ENCODE measurements at places on chromosomes 7 and 10.

- DNase-seq = peak; percentile 3
Measured at GRCh38 chr7:37247861-37248260, 200.8 kb downstream of the ELMO1 start.

DNA sequence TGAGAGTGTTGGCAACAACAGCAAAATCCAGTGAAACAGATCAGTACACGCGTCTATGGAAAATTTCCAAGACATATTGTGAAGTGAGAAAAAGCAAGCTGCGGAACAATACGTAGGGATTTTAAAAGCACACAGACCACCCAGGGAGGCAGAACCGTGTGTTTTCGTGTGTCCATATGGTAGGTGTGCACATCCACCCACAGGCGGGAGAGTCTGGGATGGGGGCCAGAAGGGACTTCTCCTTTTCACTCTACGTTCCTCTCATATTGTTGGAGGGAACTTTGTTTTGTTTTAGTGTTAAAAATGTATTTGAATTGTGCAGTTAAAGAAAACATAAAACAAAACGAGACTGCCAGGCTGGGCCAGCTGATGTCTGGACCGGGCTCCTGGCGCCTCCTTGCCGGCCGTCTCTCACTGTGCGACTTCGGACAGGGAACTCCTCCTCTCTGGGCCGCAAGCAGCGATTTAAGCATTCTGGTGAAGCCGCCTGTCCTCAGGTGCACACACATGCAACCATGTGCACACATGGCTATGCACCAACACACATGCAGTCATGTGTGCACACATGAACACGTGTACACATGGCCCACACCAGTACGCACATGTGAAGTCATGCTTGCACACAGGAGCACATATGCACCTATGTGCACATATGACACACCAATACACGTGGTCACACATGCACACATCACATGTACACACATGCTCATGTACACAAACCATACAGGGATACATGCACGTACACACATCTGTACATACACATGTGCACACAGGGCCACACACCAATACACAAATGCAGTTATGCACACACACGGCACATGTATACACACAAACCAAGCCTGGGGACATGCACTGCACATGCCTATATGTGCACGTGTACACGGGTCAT, 141.1 kb downstream of the ELFN1 start:
- DNase-seq = no peak

GRCh38 chr10:24715246-24715769, 8.4 kb downstream of the ARHGAP21 start:
- no peak for DNase-seq

DNA sequence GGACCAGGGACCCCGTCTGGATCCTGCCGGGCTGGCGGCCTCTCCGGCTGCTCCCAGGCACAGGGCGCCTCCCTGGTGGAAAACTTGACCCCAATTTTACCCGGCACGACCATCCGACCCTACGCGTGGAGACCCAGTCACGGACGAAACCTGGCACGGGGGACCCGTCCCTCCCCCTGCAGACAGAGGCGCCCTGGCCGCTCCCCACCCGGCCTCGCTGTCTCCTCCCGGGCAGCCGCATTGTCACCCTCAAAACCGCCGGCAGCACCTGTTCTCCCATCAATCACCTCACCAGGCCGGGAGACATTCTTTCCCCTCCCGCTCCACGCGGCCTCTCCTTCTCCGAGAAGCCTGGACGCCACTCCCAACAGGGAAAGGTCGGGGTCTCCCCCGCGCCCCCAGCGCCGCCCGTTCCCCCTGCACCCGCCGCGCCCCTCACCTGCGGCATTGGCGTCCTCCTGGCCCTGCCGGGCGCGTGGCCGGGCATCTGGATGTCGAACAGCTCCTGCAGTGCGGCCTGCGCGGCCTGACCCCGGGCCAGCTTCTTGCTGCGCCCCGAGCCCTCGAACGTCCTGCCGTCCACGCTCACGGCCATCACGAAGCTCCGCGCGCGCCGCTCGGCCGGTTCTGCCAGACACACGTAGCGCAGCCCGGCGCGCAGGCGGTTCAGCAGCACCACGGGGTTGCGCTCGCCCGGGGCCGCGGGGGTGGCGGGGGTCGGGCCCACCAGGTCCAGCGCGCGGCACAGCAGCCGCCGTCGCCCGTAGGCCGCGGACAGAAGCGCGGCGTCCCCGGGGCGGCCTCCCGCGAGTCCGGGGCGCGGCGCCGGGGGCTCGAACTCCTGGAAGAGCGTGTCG, 306.6 kb downstream of the WDR37 start:
- no peak for DNase-seq

DNA sequence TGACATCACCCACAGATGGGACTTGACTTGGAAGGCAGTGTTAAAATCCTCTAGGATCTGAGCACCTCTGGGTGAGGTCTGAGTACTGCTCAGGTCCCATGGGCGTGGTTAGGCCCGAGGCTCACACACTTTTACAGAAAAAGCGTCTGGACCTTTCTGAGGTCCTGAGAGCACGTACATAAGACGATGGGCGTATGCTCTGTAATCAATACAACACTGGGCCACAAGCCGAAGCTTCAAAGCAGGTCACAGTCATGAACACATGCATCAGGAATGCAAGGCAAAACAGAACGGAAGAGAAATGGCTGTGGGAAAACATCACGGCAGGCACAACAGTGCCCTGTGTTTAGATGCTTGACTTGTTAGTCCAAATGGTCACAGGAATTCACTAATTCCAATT, 112.2 kb downstream of the LARP4B start:
- peak; percentile 82 for DNase-seq

GRCh38 chr7:116354171-116354545, 143.8 kb downstream of the TES start:
- no peak for DNase-seq

DNA sequence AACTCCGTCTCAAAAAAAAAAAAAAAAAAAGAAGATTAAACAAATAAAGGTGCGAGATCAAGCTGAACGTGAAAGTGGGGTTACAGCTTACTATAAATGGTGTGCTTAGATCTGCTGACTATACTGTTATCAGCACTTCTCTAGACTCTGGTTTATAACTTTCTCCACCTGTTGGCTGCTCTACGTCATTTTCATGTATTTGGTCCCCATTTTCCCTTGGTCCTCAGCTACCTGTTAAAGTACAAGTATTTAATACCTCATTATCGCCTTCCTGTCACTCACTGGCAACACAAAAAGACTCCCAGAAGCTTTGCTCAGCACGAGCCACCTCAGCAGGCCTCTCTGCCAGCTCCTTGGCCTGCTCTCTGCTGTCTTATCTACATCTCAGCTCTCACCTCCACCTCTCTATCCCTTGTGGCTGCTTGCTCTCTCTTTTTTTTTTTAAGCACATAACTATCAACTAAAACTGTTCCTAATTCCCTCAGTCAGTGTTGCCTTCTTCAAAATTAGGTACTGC, 95.0 kb downstream of the ARMH3 start:
- DNase-seq = no peak

- peak; percentile 51 for DNase-seq
Measured at GRCh38 chr7:4479367-4480039, 202.6 kb upstream of the FOXK1 start.

DNA sequence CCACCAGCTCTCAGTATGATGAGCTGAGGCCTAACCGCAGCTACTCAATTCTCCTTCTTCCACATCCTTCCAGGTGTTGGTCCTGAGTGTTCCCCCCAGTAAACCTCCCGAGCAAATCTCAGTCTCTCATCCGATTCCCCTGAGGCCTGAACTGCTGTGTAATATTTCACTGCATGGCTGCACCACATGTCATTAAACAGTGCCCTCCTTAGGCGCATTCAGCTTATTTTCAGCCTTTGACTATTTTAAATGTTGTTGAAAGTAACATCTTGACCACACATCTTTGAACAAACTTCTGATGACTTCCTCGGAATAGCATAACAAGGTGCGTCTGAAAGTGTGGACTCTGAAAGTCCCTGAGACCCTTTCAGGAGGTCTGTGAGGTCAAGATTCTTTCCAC, 62.8 kb upstream of the NPS start:
- no peak for DNase-seq

DNA sequence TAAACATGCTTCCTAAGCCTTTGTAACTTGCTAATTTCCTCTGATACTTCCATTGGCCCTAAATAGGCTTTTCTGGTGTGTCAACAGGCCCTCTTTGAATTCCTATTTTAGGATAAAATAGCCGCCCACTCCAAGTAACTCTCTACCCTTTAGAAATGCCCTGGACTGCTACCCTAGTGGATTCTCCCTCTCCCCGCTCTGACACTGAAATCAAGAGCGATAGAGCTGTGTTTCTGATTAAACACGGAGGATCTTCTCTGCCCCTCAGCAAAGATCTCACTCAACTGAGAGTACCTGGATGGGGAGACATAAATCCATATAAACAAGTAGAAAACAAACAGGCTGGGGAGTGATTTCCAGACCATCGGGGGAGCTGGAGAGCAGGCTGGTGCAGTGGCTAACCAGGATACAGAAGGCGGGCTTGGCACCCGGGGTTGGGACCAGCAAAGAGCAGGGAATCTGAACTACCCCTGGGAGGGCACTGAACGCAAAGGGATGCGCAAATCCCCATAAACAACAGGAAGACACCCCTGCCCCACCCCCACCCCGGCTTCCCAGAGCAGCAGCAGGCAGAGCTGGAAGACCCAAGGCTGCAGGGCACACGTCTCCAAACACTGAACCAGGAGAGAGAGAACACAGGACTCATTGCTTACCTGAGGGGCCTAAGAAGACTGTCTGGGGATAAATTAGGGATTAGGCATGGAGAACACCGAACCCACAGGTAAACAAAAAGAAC, 2.5 kb downstream of the ASB13 start:
- no peak for DNase-seq

- DNase-seq = peak; percentile 93
Measured at GRCh38 chr10:3071405-3072198, 4.3 kb downstream of the PFKP start.

DNA sequence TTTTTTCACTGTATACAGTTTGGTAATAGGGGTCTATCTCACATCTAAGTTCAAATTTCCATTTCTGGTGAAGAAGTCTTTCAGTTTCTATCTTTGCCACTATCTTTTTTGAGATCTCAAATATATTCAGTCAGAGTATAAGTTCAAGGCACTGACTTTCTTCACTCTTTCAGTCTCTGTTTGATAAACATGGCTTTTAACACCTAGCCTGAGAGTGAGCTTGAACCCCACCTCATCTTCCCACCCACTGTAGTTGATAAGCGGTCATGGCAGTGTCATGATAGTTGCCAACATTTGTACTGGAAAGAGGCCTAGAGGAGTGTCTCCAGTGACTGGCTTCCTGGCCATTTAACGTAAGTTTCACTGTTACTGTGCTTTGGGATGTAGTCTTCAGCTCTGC, 41.2 kb upstream of the AGR3 start:
- no peak for DNase-seq

DNA sequence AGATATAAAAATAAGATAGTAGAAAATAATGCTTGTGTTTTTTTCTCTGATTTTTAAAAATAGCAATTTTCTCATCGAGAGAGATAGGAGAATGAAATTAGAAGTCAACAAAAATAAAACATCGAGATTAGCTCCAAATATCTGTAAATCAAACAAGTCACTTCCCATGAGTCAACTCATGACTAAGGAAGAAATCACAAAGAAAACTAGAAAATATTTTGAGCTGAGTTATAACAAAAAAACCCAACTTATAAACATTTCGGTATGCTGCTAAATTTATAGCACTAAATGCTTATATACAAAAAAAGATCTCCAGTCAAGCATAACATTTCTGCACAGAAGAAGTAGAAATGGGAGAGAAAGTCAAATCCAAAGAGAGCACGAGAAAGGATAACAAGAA, 140.1 kb downstream of the ITGA8 start:
- DNase-seq = peak; percentile 77

DNA sequence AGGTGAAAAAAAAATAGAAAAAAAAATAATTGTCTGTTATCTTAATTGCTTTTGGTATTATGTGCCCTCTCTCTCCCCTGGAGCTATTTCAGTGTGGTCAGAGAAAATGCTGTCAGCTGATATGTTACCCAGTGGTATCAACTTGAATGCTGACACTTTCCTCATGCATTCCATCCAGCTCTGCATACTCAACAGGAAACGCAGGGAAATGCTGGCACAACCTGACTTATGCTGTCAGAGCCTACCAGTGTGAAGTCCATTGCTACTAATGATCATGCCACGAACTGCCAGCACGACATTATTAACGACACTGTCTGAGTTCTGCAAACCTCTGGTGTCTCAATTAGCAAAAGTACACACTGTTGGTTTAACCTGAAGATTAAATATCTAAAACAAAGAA, 182.8 kb downstream of the ZWINT start:
- DNase-seq = no peak

- peak; percentile 60 for DNase-seq
Measured at GRCh38 chr7:122038904-122039303, 105.1 kb downstream of the AASS start.

- no peak for DNase-seq
Measured at GRCh38 chr7:25656581-25657026, 428.3 kb upstream of the NPVF start.

- peak; percentile 37 for DNase-seq
Measured at GRCh38 chr7:99365318-99366141, 9.0 kb upstream of the ARPC1B start.

DNA sequence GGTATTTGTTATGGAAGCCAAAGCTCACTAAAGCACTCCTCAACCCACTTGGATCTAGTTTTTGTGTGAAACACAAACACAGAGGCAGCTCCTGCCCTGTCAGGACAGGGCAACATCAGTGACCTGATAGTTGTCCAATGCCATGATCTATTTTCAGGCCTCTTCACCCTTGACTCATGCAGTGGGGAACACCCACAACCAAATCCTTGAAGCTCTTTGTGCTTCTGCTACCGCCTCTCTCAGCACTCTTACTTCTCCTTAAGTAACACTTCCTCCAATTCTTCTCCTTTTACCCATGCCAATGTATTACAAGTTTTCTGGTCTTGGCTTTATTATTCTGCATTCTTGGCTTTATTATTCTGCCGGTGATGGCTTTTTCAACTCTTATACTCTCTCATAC, 425.3 kb downstream of the INHBA start:
- DNase-seq = no peak

GRCh38 chr7:111413739-111414138, 148.6 kb downstream of the IMMP2L start:
- no peak for DNase-seq

DNA sequence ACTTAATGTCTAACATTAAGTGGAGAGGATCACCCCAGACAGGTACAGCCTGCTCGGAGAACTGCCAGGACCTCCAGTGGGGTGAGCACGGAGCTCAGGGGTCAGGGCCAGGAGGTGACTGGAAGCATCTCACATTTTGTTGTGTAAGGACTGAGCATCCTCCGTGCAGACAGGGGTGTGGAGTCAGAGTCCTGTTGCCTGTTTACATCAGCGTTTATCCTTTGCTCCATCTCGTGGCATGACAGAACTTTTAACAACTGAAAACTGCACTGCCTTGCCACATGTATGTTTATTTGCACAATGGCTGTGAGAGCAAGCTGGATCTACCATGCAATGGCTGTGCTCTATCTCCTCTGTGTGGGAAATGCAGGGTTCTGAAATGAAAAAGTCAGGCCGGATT, 175.4 kb upstream of the AKR1E2 start:
- DNase-seq = no peak

GRCh38 chr10:22986771-22987542, 59.1 kb downstream of the ARMC3 start:
- peak; percentile 60 for DNase-seq

- no peak for DNase-seq
Measured at GRCh38 chr10:115845921-115846320, 427.1 kb downstream of the GFRA1 start.
